ENCODE measurements at places on chromosomes 2 and 18. TPM values are rescaled to one million over a fixed set of nuclear protein-coding genes. Genes with fewer than 3 reads are reported as not detected.

The POTEI gene
- 0.04 TPM for polyA plus RNA-seq

DNA sequence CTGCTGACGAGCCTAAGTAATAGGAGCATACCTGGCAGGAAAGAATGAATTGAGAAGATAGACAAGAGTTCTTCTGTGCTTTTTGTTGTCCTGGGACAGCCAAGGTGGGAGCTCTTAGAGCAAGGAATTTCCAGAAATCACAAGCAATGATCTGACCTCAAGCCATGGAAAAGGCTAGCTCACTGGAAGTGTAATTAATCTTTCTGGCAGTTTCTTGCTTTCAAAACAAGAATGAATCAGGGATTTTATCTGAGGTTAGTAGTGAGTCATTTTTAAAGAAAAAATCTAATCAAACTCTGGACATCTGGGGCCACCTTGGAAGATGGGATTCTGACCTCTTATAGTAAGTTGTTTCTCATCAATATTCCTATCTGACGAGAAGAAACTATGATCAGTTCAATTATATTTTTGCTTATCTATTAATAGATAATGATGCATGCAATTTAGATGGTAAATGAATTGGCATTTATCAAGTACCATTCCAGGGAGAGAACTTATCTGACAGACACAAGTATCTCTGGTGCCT, 98.0 kb downstream of the ADCYAP1 start:
- DNase-seq: no peak
- H3K27me3 ChIP-seq: no peaks in the 10 kb centered on the region
- no peak overlapping the region for H3K4me3 ChIP-seq
- H3K36me3 ChIP-seq: no peaks in the 10 kb centered on the region
- H3K27ac ChIP-seq: no peak overlapping the region

DNA sequence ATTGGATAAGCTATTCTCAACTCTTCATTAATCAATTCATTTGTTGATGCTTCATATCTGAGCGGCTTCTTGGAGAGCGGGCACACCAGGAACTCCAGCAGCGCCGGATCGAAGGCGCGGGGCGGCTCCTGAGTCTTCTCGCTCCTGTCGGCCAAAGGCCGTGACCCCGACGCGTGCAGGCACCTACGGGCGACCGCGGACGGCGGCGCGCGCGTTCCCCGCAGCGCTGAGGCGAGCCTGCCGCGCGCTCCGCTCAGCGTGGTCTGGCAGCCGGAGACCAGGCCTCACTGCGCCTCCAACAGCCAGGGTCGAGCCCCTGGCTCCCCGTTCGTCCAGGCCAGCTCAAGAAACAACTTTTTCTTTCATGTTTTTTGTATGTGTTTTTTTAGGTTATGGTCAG, 97.5 kb downstream of the ICA1L start:
- no peak overlapping the region for H3K4me3 ChIP-seq
- DNase-seq: no peak
- H3K36me3 ChIP-seq: peaks cover 4% of the 10 kb centered on the region
- no peaks in the 10 kb centered on the region for H3K4me1 ChIP-seq
- no peaks in the 10 kb centered on the region for H3K27me3 ChIP-seq
- no peak overlapping the region for H3K27ac ChIP-seq

- no peak for DNase-seq
- no peaks in the 10 kb centered on the region for H3K36me3 ChIP-seq
- H3K27ac ChIP-seq: no peak overlapping the region
- peaks cover 4% of the 10 kb centered on the region for H3K27me3 ChIP-seq
- no peak overlapping the region for H3K4me3 ChIP-seq
Observed at GRCh38 chr2:62452701-62453454, 53.1 kb downstream of the TMEM17 start.

DNA sequence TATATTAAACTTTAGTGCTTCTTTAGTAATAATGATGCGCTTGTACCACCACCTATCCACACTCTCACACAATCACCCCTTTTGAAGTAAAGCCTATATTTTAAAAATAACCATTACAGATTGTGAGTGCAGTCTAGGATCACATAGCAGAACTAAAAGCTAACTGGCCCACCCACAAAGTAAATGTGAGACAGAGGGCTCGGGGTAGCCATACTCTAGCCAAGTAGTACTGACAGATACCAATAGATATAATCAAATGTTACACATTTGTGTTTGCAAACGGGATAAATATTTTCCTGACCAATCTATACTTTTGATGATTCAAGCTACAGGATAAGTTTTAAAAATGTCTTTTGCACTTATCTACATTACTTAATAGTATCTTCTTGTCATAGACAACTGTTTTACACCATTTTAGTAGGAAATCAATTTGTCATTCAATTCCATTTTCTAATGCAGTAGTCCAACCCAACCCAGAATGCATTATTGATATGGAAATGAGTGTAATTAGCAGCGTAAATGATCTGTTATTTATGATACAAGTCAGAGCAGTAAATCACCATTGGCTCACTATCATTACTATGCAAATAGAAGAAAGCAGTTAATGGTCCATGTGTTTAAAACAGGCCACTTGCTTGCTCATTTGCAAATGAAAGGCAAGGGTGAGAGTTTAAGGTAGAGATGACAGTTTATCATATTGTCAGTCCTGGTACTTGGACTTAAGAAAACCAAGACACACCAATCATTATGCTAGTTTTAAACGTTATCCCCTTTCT, 111.8 kb downstream of the ERBB4 start:
- no peaks in the 10 kb centered on the region for H3K27me3 ChIP-seq
- H3K36me3 ChIP-seq: no peaks in the 10 kb centered on the region
- no peaks in the 10 kb centered on the region for H3K4me1 ChIP-seq
- DNase-seq: no peak
- no peak overlapping the region for H3K4me3 ChIP-seq
- H3K27ac ChIP-seq: no peak overlapping the region
